SW480 (cell line): ENCODE measurements at places on chromosomes 16 and 17.

GRCh38 chr17:74037320-74037719, 166.2 kb upstream of the RPL38 start:
- DNase-seq, result no peak

GRCh38 chr17:37278247-37278894, 97.4 kb upstream of the C17orf78 start:
- no peak for DNase-seq

DNA sequence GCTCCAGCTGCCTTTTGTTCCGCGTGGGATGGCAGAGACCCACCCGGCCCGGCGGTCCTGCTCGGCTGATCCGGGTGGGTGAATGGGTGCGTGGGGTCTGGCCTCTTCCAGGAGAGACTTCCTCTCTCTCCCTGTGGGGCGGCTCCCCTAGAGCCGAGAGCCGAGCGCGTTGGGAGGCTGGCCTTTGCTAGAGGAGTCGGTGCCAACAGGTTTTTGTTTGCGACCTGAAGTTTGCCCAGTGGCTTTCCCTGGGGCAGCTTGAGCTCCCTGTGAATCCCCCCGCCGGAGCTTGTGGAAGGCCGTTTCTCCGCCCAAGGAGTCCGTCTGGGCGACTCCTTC, 970 bp downstream of the EPN2 start:
- DNase-seq, result peak; percentile 36

- DNase-seq, result peak; percentile 39
Measured at GRCh38 chr17:74361230-74362068, at the start of gene BTBD17. TSS of gene BTBD17 (minus strand) at chr17:74361868. CDS start at chr17:74361819, 49 bp downstream.

DNA sequence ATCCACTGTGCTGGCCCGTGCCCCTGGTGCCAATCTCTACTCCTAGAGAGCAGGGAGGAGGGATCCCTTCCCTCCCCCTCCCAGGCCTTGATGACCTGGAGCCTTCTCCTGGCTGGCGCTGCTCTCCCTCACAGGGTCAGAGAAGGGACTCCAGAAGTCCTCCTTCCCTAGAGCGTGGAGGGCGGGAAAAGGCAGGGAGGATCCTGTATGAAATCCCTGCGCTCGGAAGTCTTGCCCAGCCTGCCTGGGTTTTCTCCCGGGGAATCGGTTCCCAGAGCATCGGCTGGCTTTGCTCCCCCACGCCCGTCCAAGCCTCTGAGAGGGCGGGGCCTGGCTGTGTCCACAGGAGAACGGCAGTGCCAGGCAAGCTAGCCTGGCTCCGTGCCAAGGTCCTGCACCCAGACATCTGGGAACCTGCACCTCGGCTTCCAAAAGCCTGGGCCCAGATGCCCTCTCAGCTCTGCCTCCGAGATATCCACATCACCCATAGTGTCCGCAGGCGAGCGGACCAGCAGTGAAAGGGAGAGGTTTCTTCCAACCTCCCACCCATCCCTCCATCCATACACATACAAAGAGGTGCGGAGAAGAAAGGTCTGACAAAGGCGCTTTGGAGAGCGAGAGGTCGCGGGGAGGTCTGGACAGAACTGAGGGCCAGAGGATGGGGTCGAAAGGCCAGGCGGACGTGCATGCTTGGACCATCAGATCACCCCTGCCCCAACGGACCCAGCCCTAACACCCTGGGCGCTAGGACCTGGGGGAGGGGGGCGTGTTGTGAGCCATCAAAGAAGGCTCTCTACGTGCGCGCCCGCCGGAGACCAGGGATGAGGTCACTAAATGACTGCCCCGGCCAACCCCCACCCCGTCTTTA, 1.1 kb downstream of the MPP2 start:
- peak; percentile 39 for DNase-seq
